ENCODE measurements at places on chromosomes 12 and 14.

GRCh38 chr14:74658535-74659131, 46.6 kb upstream of the LTBP2 start:
- DNase-seq, result peak; percentile 75
- H3K27ac ChIP-seq, result peak overlapping the region; percentile 20
- H3K4me3 ChIP-seq, result no peak overlapping the region
- H3K4me1 ChIP-seq, result peaks cover 66% of the 10 kb centered on the region

DNA sequence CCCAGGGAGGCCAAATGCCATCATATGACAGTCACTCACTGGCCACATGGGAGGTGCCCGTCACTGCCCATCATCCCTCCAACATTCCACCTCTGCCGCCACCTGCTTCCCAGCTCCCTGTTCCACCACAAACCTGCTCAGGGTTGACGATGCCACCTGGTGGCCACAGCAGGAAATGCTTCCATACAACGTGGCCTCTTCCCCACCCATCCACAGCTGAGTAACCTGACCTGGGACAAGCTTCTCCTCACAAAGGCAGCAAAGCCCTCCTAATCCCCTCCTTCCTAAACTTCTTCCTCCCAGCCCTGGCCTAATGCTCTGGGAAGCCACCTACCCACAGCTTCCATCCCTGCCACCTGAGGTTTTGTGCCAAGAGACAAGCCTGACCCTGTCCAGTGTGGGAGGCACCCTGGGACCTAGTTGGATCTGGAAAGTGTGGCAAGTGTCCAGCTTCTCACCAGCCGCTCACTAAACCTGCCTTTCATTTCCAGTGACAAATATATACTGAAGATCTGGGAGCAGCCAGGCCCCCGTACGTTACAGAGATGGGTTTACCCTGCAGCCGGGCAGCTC, 4.3 kb downstream of the DEGS2 start:
- no peaks in the 10 kb centered on the region for H3K36me3 ChIP-seq
- H3K4me3 ChIP-seq, result no peak overlapping the region
- no peaks in the 10 kb centered on the region for H3K4me1 ChIP-seq
- H3K27ac ChIP-seq, result no peak overlapping the region

- H3K27me3 ChIP-seq, result no peaks in the 10 kb centered on the region
- DNase-seq, result no peak
- no peak overlapping the region for H3K27ac ChIP-seq
- H3K4me1 ChIP-seq, result no peaks in the 10 kb centered on the region
Measured at GRCh38 chr14:63009495-63009894, 35.8 kb downstream of the KCNH5 start.

GRCh38 chr12:105841840-105842239, 296.9 kb downstream of the NUAK1 start:
- H3K27ac ChIP-seq, result no peak overlapping the region
- DNase-seq, result no peak
- no peaks in the 10 kb centered on the region for H3K36me3 ChIP-seq
- H3K27me3 ChIP-seq, result peaks cover 4% of the 10 kb centered on the region
- no peak overlapping the region for H3K4me3 ChIP-seq
- no peaks in the 10 kb centered on the region for H3K4me1 ChIP-seq

DNA sequence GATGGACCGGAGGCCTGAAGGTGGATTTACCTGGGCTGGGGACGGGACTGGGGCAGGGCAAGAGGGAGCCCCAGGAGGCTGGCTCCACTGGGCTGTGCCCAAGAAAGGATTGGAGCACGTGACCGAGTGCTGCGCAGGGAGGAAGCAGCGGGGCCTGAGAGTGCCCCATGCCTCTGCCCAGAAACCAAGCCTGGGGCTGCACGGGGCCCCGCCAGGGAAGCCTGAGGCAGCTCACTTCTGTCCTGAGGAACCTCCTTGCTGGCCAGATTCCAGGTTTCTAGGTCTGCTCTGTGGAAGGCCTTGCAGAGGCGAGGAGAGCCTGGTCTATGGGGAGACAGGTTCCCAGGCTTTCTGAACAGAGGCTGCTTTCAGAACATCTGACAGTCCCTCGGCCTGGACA, 10.4 kb downstream of the NGB start:
- no peaks in the 10 kb centered on the region for H3K36me3 ChIP-seq
- H3K4me1 ChIP-seq, result no peaks in the 10 kb centered on the region

- H3K27ac ChIP-seq, result peak overlapping the region; percentile 98
- no peaks in the 10 kb centered on the region for H3K36me3 ChIP-seq
- DNase-seq, result peak; percentile 90
- H3K4me1 ChIP-seq, result peaks cover 53% of the 10 kb centered on the region
- peak overlapping the region; percentile 51 for H3K4me3 ChIP-seq
Measured at GRCh38 chr12:64180951-64181350, 41.1 kb downstream of the KICS2 start.

DNA sequence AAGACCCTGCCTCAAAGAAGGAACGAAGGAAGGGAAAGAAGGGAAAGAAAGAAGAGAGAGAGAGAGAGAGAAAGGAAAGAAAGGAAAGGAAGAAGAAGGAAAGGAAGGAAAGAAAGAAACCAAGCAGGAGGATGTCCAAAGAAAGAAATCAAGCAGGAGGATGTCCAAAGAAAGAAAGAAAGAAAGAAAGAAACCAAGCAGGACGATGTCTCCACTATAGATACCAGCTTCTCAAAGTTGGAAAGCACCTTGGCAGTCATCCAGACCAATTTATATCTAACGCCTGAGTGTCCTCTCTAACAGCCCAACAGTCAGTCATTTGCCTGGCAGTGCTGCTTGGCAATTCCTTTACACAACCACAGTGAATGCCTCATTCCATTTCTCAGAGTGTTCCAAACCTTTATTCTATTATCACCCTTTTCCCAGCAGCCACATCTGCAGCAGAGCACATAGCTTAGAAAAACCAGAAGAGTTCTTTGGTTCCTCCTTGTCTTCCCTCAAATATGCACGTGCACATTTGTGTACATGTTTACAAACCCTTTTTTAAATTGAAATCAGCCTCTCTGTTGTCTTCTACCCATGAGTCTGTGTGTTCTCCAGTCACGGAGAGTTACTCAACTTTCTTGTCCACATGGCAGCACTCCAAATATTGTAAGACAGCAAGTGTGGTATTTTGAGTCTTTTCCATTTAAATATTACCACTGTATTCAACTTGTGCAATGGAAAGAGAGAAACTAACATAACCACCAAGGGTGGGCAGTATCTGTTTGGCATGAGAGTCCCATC, 138.4 kb downstream of the STXBP6 start:
- peak; percentile 96 for DNase-seq
- no peaks in the 10 kb centered on the region for H3K36me3 ChIP-seq
- H3K4me3 ChIP-seq, result peak overlapping the region; percentile 66
- no peaks in the 10 kb centered on the region for H3K27me3 ChIP-seq
- peak overlapping the region; percentile 74 for H3K27ac ChIP-seq

GRCh38 chr12:84910549-84911241, 1.9 kb downstream of the SLC6A15 start:
- peak overlapping the region; percentile 92 for H3K4me3 ChIP-seq
- peak; percentile 63 for DNase-seq
- H3K27ac ChIP-seq, result peak overlapping the region; percentile 63
- H3K36me3 ChIP-seq, result no peaks in the 10 kb centered on the region

DNA sequence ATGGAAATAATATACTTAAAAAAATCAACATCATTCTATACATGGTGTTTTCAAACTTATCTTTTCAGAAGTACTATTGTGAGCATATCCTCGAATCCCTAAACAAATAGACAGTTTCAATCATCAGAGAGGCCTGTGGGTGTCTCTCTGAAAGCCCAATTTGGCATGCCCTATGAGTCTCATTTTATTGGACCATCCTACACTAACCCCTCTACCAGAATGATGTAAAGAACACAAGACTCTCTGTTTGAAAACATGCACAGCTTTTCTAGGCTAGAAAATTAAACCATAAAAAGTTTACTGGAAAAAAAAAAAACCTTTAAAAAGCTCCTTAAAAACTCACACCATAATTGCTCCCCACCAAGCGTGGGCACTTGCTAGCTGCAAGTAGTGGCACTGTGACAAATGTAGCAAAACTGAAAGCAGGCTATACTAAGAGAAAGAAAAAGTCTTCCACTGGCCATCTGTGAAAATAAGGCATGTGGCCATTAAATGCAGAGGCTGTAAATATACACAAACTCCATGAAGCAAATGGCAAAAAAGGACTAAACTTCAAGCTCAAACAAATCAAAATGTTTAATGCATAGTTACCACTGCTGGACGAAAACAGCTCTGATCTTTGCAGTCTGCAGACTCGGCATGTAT, 394.2 kb downstream of the SOX5 start:
- no peaks in the 10 kb centered on the region for H3K27me3 ChIP-seq
- H3K36me3 ChIP-seq, result no peaks in the 10 kb centered on the region
- no peaks in the 10 kb centered on the region for H3K4me1 ChIP-seq
- DNase-seq, result no peak

GRCh38 chr14:32559048-32559447, 229.9 kb downstream of the AKAP6 start:
- H3K27me3 ChIP-seq, result no peaks in the 10 kb centered on the region
- no peak overlapping the region for H3K4me3 ChIP-seq
- H3K36me3 ChIP-seq, result no peaks in the 10 kb centered on the region
- DNase-seq, result peak; percentile 61
- peak overlapping the region; percentile 58 for H3K27ac ChIP-seq
- H3K4me1 ChIP-seq, result peaks cover 37% of the 10 kb centered on the region

DNA sequence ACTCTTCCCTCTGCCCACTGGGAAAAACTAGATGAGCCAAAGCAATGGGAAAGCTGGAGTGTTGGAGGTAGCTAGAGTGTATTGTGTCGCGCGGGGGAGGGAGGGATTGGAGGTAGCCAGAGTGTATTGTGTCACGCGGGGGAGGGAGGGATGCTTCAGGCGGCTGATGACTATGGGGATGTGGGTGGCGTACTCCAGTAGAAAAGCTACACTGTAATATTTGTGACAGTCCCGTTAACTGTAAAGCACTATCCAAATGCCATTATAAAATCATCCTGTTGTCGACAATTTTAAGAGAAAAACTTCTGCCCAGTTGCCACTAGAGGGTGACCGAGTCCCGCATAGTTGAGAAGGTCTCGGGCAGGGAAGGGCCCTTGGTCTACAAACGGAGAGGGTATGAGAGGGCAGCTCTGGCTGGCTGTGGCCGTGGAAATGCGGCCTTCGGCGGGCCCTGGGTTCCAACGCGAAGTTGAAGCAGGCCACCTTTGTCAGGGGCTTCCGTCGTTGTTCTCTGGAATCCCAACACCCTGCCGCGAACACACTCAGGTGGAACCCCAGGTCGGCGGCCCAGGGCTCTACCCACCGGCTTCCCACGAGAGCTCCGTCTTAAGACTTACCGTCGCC, 15.1 kb upstream of the PLEK2 start:
- H3K4me3 ChIP-seq, result no peak overlapping the region
- H3K27ac ChIP-seq, result no peak overlapping the region
- H3K36me3 ChIP-seq, result no peaks in the 10 kb centered on the region
- H3K4me1 ChIP-seq, result peaks cover 7% of the 10 kb centered on the region

DNA sequence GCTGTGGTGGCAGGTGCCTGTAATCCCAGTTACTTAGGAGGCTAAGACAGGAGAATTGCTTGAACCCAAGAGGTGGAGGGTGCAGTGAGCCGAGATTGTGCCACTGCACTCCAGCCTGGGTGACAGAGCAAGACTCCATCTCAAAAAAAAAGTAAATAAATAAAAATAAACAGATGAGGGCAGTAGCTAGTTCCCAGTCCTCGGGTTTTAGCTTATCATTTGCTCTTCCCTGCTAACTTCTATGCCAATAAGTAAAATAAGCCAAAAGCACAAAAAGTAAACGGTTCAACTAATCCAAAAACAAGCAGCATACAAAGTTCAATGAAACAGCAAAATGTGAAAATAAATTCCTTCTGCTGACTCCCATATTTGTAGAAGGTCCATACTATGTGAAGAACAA, 133.0 kb upstream of the TMCC3 start:
- no peak overlapping the region for H3K27ac ChIP-seq
- no peak for DNase-seq
- no peaks in the 10 kb centered on the region for H3K36me3 ChIP-seq
- peaks cover 15% of the 10 kb centered on the region for H3K4me1 ChIP-seq
- no peak overlapping the region for H3K4me3 ChIP-seq
- 0 out of 2 replicates have a peak, but pooled peaks cover 2% of the 10 kb centered on the region for H3K27me3 ChIP-seq

GRCh38 chr14:84520711-84521338, 1009.1 kb upstream of the FLRT2 start:
- no peak for DNase-seq
- H3K27ac ChIP-seq, result no peak overlapping the region
- no peak overlapping the region for H3K4me3 ChIP-seq
- H3K27me3 ChIP-seq, result no peaks in the 10 kb centered on the region

DNA sequence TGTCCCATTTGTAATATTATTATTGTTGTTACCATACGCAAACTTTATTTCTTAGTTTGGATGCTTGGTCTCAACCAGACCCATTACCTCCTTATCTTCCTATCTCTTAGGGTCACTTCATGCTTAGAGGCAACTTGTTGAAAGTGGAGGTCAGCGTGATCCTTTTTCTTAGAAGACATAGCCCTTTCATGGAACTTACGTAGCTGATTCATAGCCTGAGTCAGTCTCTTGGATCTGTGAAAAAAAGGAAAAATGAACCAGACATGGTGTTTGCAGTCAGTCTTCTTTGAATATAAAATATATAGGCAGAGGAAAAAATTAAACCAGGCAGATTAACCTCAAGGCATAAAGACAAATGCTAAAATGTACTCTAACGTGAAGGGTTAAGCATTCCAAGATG, 613.7 kb downstream of the DIO2 start:
- H3K27me3 ChIP-seq, result no peaks in the 10 kb centered on the region
- peaks cover 11% of the 10 kb centered on the region for H3K4me1 ChIP-seq
- H3K36me3 ChIP-seq, result no peaks in the 10 kb centered on the region
- DNase-seq, result peak; percentile 37
- no peak overlapping the region for H3K27ac ChIP-seq

- H3K36me3 ChIP-seq, result no peaks in the 10 kb centered on the region
- no peak overlapping the region for H3K4me3 ChIP-seq
- H3K27me3 ChIP-seq, result no peaks in the 10 kb centered on the region
- no peak overlapping the region for H3K27ac ChIP-seq
- no peak for DNase-seq
Measured at GRCh38 chr12:112354399-112354798, 27.8 kb downstream of the HECTD4 start.

GRCh38 chr12:50261654-50262053, 21.7 kb downstream of the LIMA1 start:
- H3K27me3 ChIP-seq, result no peaks in the 10 kb centered on the region
- DNase-seq, result peak; percentile 28
- H3K4me1 ChIP-seq, result peaks cover 36% of the 10 kb centered on the region
- H3K4me3 ChIP-seq, result no peak overlapping the region

GRCh38 chr12:62846491-62846890, 88.5 kb downstream of the PPM1H start:
- no peak overlapping the region for H3K4me3 ChIP-seq
- H3K36me3 ChIP-seq, result no peaks in the 10 kb centered on the region
- peaks cover 12% of the 10 kb centered on the region for H3K4me1 ChIP-seq
- no peak for DNase-seq
- no peaks in the 10 kb centered on the region for H3K27me3 ChIP-seq

- no peak overlapping the region for H3K27ac ChIP-seq
- H3K4me3 ChIP-seq, result no peak overlapping the region
- no peaks in the 10 kb centered on the region for H3K4me1 ChIP-seq
Measured at GRCh38 chr14:95352481-95352880, 32.8 kb upstream of the CLMN start.

- no peak overlapping the region for H3K4me3 ChIP-seq
- DNase-seq, result no peak
- no peaks in the 10 kb centered on the region for H3K36me3 ChIP-seq
- no peak overlapping the region for H3K27ac ChIP-seq
- H3K4me1 ChIP-seq, result peaks cover 21% of the 10 kb centered on the region
Measured at GRCh38 chr14:89543425-89543790, 126.4 kb upstream of the FOXN3 start.

All from GM23248 (cell line).